Stimulated activated CD4-positive, alpha-beta T cell treated with anti-CD3 and anti-CD28 coated beads, Interleukin-1b, Interleukin-23, amount 100 ng/mL, for 1 hour (primary cell): ENCODE measurements at places on chromosomes 3 and 15.

GRCh38 chr3:195715583-195716266 is 5.1 kb upstream of the MUC20 start:
- no peak for DNase-seq

- DNase-seq: no peak
These were observed 40.6 kb downstream of the ARHGEF26 start for GRCh38 chr3:154161806-154162205.

- no peak for DNase-seq
These were observed 70.5 kb upstream of the MAP4 start for GRCh38 chr3:48086705-48087104.

- no peak for DNase-seq
These were observed 30.7 kb downstream of the IDH3A start for GRCh38 chr15:78179906-78180305.

- DNase-seq: no peak
These were observed 61.6 kb downstream of the WWTR1 start for GRCh38 chr3:149596134-149596770.

DNA sequence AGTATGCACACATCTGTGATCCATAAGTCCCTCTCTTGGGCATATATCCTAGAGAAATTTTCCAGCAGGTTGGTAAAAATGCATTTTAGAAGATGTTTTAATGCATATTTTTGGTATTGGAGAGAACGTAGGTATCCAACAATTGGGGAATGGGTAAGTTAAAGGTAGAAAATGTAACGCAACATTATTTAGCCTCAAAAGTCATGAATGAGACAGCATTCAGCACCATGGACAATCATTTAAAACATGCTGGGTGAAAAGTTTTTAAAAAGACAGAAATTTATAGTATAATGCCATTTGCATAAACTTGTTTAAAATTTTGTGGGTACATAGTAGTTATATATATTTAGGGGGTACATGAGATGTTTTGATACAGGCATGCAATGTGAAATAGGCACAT is 43.4 kb downstream of the TRIM69 start:
- DNase-seq: no peak

GRCh38 chr3:4466741-4467521 is at the start of gene SUMF1:
TSS of gene SUMF1 (minus strand) at chr3:4467269. CDS start at chr3:4467245, 24 bp downstream.
- peak; percentile 43 for DNase-seq

DNA sequence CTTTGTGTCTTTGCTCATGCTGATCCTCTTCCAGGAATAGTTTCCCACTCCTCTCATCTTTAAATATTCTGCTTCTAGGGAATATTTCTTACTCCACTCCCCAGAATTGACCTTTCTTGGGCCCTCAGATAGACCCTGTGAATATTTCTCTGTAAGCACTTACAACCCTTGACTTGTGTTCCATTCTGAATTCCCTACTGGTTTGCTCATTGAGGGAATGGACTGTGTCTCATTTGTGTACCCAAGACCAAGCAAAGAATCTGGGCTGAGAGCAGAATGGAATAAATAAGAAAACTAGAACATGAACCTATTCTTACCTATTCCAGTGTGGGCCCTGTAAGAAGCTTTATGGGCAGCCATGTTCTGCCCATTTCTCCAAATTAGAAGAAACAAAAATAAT is 72.7 kb upstream of the TSPAN3 start:
- DNase-seq: no peak

DNA sequence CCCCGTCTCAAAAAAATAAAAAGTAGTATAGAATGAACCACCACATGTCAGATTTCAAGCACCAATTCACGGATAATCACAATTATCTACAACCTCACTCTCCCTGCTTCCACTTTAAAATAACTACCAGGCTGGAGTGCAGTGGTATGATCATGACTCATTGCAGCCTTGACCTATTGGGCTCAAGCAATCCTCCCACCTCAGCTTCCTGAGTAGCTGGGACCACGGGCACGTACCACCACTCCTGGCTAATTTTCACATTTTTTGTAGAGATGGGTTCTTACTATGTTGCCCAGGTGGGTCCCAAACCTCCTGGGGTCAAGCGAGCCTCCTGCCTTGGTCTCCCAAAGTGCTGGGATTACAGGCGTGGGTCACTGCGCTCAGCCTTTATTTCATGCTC is 38.1 kb upstream of the LDHAL6B start:
- DNase-seq: no peak

DNA sequence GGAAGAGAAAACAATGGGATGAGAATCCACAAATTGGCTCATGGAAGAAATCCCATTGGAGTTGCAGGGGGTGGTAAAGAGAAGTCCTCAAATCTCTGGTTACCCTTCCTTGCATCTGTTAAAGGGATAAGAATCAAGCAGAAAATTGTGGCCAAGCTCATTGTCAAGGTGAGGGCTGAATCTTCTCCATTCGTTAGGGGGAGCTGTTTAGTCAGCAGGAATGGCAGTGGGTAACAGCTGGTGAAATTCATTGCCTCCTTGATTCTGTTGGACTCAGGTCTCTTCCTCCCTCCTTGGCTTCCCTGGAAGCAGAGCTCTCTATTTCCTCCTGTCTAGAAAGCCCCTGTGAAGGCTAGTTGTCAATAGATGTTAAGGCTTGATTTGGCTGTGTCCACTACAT is 343.1 kb upstream of the SEMA6D start:
- DNase-seq: no peak

DNA sequence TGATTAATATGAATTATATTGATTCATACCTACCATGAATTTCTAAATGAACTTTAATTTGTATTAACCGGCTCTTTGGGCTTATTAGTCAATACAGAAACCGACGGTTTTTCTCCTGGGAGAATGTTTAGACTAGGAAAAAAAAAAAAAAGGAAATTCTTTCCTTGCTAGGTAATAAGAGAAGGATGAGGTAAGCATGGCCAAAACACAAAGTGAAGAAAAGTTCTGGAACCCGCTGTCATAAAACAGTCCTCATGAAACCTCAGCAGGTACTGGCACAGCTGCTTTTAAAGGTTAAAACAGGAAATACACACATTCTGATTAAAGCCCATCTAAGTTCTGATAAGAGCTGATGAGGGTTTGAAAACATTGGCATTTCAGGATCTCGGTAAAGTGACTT is 30.8 kb upstream of the PSTPIP1 start:
- DNase-seq: no peak

DNA sequence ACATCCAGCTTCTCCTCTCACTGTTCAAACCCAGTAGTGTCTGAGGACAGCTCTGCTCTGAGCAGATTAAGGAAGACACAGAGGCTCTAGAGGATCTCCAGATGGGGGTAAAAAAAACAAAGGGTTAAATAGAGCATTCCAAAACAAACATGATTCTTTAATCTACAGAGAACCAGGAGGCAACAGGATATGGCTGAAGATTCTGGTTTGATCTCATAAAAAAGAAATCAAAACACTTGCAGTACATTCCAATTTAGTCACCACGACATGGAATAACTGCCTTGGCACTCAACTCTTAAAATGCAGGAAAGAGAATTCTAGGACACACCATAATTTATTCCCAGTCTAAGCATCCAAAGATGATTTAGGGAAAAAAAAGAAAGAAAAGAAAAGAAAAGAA is 32.0 kb downstream of the TM4SF4 start:
- no peak for DNase-seq
